Adipose tissue (tissue), 3 donors: ENCODE measurements at places on chromosomes 2 and 18. TPM values are rescaled to one million over a fixed set of nuclear protein-coding genes. Genes with fewer than 3 reads are reported as not detected.

Gene ABHD1
- polyA plus RNA-seq = 0.79 TPM

Gene ANKRD30B
- not detected for polyA plus RNA-seq

Gene TLX2
- polyA plus RNA-seq = 0.03 TPM

Gene NAPG
- polyA plus RNA-seq = 12.4 TPM

Gene MC4R
- polyA plus RNA-seq = not detected

Gene CCDC74A
- 1.0 TPM for polyA plus RNA-seq

Gene REG3G
- 1.0 TPM for polyA plus RNA-seq

Gene NT5DC4
- not detected for polyA plus RNA-seq

Gene ALPP
- not detected for polyA plus RNA-seq
